Calu3 (cell line): ENCODE measurements at places on chromosomes 2 and 18.

GRCh38 chr2:46193356-46193755 lies 103.9 kb upstream of the EPAS1 start:
- no peak for DNase-seq

DNA sequence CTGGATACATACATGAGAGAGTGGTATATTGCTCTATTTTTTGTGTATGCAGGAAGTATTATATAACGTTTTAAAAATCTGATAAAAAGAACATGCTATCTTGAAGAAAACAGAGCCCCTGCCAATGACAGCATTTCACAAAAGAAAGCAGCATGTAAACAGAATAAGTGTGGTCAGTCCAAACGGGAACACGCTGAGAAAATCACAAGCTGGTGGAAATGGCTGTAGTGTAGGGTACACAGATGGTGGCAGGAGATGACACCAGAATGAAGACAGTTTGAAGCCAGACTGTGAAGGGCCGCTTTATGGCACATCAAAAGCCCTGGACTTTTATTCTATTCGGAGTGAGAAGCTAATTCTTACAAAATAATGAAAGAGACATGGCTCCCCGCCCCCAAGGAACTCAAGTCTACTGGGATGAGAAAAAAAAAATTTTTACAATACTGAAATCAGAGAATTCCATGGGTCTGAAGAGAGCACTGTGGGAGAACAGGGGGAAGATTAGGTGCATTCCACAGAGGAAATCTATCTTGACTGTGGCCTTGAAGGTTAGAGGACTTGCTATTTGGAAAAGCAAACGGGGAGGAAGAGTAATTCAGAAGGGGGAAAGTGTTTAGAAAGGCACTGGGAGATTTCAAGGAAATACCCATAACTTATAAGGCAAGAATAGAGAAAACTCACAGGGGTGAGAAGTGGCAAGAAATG lies 217.7 kb upstream of the SMAD7 start:
- no peak for DNase-seq

DNA sequence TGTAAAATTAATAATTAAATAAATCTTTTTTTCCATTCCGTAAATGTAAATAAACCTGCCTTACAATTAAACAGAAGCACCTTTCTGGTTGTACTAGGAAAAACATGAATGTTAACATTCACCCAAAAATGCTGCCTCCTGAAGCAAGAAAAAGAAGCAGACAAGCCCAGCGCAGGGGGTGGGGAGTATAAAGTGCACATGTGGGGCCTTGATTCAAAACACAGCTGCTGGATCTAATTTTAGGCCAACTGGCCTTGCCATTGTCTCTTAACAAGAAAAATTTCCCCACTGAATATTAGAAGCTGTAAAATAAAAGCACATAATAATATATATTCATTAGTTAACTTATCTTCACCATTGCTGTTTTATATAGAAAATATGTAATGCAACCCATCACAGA lies 28.3 kb downstream of the TCF4 start:
- no peak for DNase-seq

DNA sequence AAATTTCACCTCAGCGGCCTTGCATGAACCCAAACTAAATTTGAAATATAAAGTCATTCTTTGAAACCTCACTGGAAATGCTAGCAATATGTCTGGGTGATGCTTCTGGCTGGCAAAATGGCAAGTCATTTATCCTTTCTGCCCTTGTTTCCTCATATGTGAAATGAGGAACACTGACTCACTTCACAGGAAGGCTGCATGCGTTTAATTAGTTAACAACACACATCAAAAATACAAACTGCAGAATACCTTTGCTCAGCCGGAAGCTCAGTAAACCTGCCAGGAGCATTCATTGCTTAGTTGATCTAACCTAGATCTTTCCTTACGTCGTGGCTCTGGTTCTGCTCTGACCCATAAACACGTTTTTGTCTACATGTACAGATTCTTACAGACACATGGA lies 214.2 kb upstream of the ACVR2A start:
- DNase-seq = no peak

DNA sequence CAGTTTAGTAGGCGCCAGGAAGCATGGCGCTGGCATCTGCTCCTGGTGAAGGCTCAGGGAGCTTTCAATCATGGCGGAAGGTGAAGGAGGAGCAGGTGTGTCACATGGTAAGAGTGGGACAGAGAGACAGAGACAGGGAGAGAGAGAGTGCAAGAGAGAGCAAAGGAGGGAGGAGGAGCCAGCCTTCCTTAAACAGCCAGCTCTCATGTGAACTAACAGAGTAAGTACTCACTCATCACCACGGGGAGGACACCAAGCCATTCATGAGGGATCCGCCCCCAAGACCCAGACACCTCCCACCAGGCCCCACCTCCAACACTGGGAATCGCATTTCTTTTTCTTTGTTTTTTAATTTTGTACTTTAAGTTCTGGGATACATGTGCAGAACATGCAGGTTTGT lies 40.8 kb upstream of the CLASP1 start:
- DNase-seq = no peak

GRCh38 chr2:152344579-152345195 lies 9.7 kb downstream of the FMNL2 start:
- no peak for DNase-seq

GRCh38 chr2:174603280-174603679 lies 5.7 kb upstream of the WIPF1 start:
- DNase-seq = peak; percentile 44

DNA sequence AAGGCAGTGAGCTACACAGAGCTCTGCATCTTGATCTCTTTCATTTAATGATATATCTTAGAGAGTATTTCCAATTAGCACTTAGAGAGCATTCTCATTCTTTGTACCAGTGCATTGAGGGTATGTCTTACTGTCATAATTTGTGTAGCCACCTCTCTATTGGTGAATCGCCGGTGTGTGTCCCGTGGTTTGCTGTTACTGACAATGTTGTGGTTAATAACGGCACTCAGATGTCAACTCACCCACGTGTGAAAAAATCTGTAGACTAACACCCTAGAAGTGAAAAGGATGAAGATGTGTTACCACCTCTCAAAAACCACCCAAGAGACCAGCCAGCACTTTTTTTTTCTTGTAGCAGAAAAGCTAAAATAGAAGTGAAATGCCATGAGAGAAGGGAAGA lies 37.1 kb downstream of the TEX51 start:
- DNase-seq = no peak

GRCh38 chr2:208491641-208492040 lies 85.0 kb downstream of the PTH2R start:
- no peak for DNase-seq

DNA sequence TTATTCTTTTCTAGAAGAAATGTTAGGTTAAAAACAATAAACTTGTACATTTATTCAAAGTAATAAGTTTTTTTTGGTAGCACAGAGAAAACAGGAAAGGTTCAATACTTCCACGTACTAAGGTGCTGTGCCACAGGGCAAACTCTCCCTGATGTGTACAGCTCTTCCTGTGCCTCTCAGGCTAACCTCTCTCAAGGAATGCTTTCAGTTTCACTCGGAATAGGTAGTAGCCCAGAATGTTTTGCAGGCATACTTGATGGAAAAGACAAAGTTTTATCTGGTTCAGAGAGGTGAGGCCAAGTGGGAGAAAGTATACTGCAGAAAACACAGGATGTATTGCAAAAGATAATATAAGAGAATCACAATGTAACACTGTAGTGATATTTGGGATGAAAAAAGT lies 171.0 kb upstream of the ZFP36L2 start:
- DNase-seq = no peak

DNA sequence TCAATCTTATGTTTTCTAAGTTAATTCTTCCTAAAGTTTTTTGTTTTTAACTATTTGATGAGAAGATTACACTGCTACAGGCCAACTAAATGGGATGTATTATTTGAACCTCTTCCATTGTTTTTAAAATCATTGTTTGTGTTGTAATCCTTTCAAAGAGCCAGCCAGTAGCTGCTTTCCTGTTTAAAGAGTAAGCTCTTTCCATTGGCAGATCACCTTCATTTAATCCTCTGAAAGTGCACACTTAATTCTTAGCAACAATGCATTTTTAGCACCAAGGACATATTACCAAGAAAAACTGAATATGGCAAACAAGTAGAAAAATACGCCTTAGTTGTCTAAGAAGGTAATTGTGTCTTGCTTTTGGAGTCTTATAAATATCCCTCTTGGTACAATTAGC lies 54.0 kb downstream of the MEIS1 start:
- no peak for DNase-seq

GRCh38 chr2:176540995-176541394 lies 271.8 kb downstream of the MTX2 start:
- DNase-seq = no peak
